ENCODE measurements at places on chromosomes 6 and 20. TPM values are rescaled to one million over a fixed set of nuclear protein-coding genes. Genes with fewer than 3 reads are reported as not detected.

DNA sequence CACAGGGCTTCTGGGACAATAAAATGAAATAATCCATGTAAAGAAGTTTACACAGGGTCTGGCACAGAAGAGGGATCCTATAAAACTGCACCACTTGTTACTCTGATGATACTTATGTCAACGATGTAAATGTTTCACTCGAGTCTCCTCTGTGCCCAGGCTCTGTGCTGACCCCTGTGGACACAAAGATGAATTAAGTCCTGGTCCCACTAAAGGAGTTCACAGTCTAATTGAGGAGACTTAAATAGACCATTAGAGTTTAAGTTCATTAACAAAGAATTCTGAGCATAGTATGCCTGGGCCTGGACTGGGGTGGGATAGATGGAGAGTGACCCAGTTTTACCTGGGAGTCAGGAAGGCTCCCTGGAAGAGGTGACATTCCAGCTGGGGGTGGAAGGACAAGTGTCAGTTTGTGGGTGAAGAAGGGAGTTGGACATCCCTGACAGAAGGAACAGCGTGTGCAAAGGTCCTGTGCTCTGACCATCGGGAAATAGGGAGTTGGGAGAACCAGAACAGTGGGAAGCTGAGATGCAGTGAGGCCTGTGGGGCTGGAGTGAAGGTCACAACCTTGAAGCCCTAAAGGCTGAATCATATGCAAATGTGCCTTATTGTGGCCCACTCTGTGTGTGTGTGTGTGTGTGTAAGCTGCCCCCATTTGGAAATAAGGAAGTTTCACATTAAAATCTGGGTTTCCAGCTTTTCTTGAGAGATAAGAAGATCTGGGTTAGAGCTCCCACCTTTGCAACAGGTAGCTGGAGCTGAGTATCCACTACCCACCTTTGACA lies 1.1 kb downstream of the OCSTAMP start:
- DNase-seq: no peak

GRCh38 chr6:157187182-157188083 lies 135.9 kb downstream of the TMEM242 start:
- DNase-seq: no peak

Gene RWDD1
- total RNA-seq: 46.7 TPM

DNA sequence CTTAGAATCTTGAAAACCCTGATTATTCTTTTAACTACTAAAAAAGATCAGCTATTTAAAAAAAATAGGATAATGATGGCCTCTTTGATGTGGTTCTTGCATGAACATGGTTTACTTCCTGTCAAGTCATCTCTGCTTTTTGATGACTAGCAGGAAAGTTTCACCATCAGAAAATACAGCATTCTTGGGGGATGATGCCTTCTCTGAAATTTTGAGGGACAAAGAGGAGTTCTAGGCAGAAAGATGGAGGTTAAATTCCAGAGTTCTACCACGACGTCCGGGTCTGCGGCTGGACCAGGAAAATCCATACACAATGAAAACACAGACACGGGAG lies 130.4 kb downstream of the OLIG3 start:
- DNase-seq: no peak

Gene CYP39A1
- not detected for total RNA-seq

Gene DEFB124
- total RNA-seq: not detected

Gene SPEF1
- total RNA-seq: not detected
